ENCODE measurements at places on chromosomes 16 and 17. TPM values are rescaled to one million over a fixed set of nuclear protein-coding genes. Genes with fewer than 3 reads are reported as not detected.

Gene TSR1
- 27.4 TPM for total RNA-seq

Gene EVPL
- total RNA-seq = 0.02 TPM

Gene TAT
- not detected for total RNA-seq

Gene MMD
- 34.0 TPM for total RNA-seq

Gene ZACN
- not detected for total RNA-seq

Gene SCNN1B
- not detected for total RNA-seq

Gene FOXL1
- not detected for total RNA-seq

Gene OTOA
- total RNA-seq = not detected

Gene MRM1
- 8.6 TPM for total RNA-seq

Gene PLD6
- 11.8 TPM for total RNA-seq

Gene BLTP2
- total RNA-seq = 144 TPM

- no peak for DNase-seq
Measured at GRCh38 chr17:15239491-15239890, 25.6 kb downstream of the PMP22 start.

GRCh38 chr17:65039336-65039988, 17.1 kb downstream of the GNA13 start:
- peak; percentile 74 for DNase-seq

GRCh38 chr17:45942284-45942683, 47.9 kb downstream of the MAPT start:
- no peak for DNase-seq

GRCh38 chr16:21990381-21990944, 10.5 kb downstream of the PDZD9 start:
- DNase-seq = no peak

DNA sequence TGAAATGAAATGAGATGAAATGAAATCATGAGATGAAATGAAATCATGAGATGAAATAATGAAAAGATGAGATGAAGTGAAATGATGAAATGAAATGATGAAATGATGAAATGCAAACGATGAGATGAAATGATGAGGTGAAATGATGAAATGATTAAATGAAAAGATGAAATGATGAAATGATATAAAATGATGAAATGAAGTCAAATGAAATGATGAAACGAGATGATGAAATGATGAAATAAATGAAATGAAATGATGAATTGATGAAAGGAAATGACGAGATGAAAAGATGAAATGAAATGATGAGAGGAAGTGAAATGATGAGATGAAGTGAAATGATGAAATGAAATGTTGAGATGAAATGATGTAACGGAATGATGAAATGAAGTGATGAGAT, 595.6 kb downstream of the TP53TG3F start:
- no peak for DNase-seq

DNA sequence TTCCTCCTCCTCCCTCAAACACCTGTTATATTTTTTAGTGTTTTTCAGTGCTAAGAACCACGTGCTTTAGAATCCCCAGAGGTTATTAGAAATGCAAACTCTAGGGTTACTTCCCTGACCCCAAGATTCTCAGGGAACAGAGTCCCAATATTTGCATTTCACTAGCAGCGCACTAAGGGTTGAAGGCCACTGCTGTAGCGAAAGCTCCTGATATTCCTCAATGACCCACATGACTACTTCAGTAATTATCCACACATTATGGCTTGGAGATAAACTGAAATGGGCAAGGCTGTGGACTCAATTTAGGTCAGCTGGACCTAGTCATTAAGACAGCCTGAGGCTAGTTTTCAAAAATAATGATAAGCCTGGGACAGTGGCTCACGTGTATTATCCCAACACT, 78.5 kb upstream of the BCAR1 start:
- no peak for DNase-seq

- DNase-seq = no peak
Measured at GRCh38 chr17:57860414-57860999, 10.7 kb upstream of the MRPS23 start.

DNA sequence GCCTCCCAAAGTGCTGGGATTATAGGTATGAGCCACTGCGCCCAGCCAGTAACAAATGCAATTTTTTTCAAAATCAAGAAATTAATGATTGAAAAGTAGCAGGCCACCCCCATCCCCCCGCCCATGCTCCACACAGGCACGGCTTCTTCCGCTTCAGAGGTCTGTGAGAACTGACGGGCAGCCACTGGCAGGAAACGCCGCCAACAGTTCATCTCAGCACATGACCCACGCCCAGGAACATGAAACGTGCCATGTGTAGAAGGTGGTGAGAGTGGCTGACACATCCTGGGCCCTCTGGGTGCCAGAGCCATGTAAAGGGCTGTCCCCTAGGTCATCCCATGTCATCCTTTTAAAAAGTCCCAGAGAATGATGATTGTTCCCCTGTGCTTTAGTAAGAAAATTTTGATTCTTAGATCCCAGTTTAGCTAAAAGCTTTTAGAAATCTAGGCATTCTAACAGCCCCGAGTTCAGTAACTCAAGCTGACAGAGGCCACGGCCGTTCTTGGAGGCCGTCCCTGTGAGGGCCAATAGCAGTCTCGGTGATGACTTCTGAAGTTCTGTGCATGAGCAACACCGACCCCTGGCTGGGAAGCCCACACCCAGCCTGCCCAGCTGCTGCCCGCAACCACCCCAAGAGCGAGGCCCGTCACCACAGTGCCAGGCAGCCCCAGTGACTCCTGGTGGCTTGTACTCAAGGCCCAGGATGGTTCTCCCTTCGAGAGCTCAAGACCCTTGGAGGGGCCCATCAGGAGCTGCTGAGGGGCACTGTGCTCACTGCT, 52.1 kb downstream of the KLHDC4 start:
- peak; percentile 82 for DNase-seq

DNA sequence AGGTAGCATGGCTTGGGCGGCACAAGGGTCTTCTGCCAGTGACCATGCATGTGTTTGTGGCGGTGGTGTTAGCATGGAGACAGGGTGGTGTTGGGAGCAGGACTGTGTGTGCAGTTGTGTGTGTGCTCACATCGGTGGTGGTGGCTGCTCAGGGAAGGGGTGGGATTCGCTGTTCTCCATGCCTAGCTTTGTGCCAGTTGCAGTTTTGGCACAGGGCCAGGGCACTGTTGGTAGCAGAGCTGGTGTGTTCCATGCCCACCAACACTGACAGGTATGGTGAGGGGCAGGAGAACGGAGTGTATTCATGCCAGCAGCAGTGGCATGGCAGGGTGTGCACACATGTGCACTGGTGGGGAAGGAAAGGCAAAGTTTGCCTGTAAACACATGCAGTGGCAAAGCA, 77.3 kb upstream of the TEKT1 start:
- DNase-seq = no peak

DNA sequence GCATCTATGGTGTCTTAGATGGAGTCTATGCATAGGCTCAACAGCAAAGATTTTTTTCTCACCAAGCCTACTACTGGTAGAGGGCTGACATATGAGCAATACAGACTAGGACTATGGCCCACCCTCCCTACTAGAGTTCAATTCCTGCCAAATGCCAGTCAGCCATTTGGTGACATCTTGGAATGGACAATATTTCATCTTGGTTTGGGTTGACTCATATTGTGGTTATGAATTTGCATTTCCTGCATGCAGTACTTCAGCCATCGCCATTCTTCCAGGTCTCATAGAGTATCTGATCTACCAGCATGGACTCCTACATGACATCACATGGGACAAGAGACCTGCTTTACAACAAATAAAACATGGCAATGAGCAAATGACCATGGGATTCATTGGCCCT, 778.1 kb upstream of the SOX9 start:
- DNase-seq = no peak

GRCh38 chr16:1654505-1655268, 23.4 kb upstream of the JPT2 start:
- no peak for DNase-seq

- no peak for DNase-seq
Measured at GRCh38 chr17:12591021-12591735, 74.5 kb upstream of the MYOCD start.

DNA sequence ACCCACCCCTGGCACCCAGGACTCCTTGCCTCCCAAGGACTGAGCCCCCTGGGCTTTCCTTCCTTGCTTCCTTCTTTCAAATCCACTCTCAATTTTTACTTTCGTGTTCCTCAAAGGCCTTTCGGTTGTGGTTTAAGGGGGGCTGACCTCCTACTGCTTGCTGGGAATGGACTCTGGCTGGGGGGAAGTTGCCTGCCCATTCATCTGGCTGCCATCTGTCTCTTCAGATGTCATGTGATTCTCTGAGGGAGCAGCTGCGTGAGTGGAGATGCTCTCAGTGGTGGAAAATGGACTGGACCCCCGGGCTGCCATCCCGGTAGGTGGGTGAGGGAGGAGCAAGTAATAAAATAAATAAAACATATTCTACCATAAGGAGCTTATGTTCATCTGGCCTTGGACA, 93.8 kb upstream of the RPRML start:
- no peak for DNase-seq

- no peak for DNase-seq
Measured at GRCh38 chr17:17741349-17742023, 60.2 kb downstream of the RAI1 start.

DNA sequence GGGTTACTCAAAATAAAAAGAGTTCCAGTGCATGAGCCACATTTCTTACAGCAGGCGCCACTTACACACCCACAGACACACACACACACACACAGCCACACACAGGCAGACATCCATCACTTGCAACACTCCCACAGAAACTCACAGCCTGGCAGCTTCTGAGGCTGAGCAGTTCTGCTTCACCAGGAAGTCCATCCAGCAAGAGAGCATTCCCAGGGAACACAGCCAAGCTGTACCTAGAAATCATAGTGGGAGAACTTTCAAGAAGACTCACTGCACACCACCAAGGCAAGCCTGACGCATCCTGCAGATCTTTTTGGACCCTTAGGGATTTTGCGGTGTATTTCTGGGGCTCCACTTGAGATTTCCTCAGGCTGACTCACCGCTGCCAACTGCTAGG, 140.9 kb upstream of the WSB1 start:
- no peak for DNase-seq

GRCh38 chr16:84766978-84767773, 52.6 kb upstream of the CRISPLD2 start:
- DNase-seq = no peak

DNA sequence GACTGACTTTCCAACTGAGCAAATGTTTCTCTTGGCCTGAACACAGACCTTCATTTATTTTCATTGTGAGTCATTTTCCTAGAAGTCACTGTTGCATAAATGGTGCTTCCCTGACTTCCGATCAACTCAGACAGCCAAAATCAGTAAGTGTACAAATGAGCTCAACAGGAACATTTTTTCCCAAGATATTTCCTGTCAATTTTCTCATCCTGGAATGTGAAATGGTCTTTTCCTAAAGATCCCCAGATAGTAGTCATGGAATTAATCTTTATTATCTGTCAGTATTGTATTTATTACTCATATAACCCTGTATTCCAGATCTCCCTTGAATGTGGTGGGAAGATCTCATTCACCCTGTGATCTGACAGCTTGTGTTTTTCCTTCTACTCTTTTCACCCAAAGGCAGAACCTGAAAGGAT, 360.3 kb upstream of the KIF2B start:
- DNase-seq = no peak

- DNase-seq = no peak
Measured at GRCh38 chr16:89189358-89190025, 10.8 kb downstream of the SLC22A31 start.

GRCh38 chr16:50372611-50373344, 4.0 kb upstream of the BRD7 start:
- no peak for DNase-seq

GRCh38 chr16:20798364-20798763, 7.9 kb downstream of the ERI2 start:
- DNase-seq = no peak

DNA sequence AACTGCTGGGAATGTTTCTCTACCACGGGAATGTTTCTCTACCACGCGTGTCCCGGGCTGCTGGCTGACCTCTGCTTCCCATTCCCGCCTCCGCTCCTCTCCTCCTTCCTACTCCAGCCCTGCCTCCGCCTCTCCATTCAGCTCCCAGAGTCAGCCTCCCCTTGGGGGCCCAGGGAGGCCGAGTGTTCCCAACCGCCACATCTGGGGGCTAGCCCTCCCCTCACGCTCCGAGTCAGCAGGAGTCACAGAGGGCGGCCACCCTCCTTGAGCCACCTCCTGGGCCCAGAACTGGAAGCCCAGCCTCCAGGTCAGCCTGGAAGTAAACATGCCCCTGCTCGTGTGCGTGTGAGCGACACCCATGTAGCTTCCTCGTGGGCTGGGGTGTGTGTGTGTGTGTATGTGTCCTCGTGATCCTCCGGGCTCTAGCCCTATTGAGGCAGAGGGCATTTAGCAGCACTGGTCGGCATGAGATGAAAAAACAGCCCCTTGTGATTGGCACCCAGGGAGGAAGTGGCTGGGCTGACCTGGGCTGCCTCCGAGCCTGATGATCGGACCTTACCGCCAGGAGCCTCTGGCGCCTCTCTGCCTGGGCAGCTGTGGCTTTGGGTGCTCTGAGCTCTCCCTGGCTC, 7.3 kb downstream of the CYGB start:
- DNase-seq = no peak

GRCh38 chr17:9204637-9205329, 183.5 kb downstream of the NTN1 start:
- DNase-seq = no peak

- no peak for DNase-seq
Measured at GRCh38 chr16:81511371-81511770, 66.8 kb downstream of the CMIP start.

DNA sequence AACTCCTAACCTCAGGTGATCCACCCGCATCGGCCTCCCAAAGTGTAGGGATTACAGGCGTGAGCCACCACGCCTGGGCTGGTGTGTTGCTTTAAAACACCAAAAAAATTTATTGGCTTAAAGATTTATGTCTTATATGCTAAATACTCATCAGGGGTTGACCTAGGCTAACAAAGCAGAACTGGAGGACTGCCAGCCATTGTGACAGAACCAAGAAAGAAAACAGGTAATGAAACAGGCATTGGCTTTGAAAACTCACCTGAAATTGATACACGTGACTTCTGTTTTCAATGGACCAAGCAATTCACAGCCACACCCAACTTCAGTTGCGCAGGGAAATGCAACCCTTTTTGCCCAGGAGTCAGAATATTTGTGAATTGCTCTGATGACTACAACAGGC, 4.9 kb upstream of the PHAF1 start:
- DNase-seq = no peak

DNA sequence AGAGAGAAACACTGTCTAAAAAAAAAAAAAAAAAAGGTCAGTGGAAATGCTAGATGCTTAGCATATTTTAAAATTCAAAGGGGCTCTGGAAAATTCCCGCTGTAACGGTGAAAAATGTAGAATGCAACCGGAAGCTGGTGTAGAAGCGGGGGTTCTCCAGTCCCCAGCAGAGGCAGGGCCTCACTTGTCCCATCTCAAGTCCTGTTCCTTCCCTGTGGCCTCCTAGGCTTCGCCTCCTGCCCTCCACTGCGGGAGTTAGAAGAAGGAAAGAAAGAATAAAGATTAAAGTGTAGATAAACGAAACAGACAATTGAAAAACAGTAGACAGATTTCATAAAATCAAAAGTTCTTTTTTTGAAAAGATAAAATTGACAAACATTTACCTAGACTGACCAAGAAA, 14.8 kb upstream of the ZNF287 start:
- no peak for DNase-seq
